ENCODE measurements at places on chromosomes 6 and 20. TPM values are rescaled to one million over a fixed set of nuclear protein-coding genes. Genes with fewer than 3 reads are reported as not detected.

ANGPT4 gene
- not detected for total RNA-seq

FGD2 gene
- total RNA-seq, result 0.48 TPM

PACSIN1 gene
- total RNA-seq, result 0.40 TPM

GRCh38 chr6:55901765-55902270, 26.4 kb upstream of the BMP5 start:
- H3K4me1 ChIP-seq, result no peaks in the 10 kb centered on the region
- no peak overlapping the region for H3K27ac ChIP-seq
- H3K27me3 ChIP-seq, result no peaks in the 10 kb centered on the region
- no peaks in the 10 kb centered on the region for H3K36me3 ChIP-seq

GRCh38 chr6:168650671-168651111, 209.7 kb downstream of the SMOC2 start:
- no peak for DNase-seq
- H3K4me1 ChIP-seq, result no peaks in the 10 kb centered on the region
- H3K27me3 ChIP-seq, result peaks cover 8% of the 10 kb centered on the region
- H3K4me3 ChIP-seq, result no peak overlapping the region
- H3K36me3 ChIP-seq, result no peaks in the 10 kb centered on the region

GRCh38 chr20:58571693-58572427, 56.7 kb upstream of the APCDD1L start:
- no peak overlapping the region for H3K27ac ChIP-seq
- no peak for DNase-seq

GRCh38 chr6:155030148-155030720, 35.1 kb downstream of the TIAM2 start:
- H3K27me3 ChIP-seq, result no peaks in the 10 kb centered on the region
- peaks cover 2% of the 10 kb centered on the region for H3K4me1 ChIP-seq

DNA sequence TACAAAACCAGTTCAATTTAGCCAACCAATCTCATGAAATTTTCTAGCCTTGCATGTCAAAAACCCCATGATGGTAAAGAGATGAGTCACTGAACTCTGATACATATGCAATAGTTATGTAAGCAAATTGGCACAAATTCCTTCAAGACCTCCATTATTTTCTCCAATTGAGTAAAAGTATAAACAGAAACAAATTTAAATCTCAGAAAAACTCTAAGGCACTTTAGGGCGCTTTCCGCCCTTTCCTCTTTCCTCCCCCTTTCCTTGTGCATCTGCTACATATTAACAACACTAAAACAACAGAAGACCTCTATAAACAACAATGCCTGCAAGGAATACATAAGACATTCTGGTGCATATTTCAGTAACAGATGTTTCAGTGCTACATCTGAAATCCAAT, 48.5 kb downstream of the KIF13A start:
- no peak overlapping the region for H3K27ac ChIP-seq
- H3K36me3 ChIP-seq, result no peaks in the 10 kb centered on the region
- H3K4me1 ChIP-seq, result no peaks in the 10 kb centered on the region
- no peak for DNase-seq
- no peak overlapping the region for H3K4me3 ChIP-seq

DNA sequence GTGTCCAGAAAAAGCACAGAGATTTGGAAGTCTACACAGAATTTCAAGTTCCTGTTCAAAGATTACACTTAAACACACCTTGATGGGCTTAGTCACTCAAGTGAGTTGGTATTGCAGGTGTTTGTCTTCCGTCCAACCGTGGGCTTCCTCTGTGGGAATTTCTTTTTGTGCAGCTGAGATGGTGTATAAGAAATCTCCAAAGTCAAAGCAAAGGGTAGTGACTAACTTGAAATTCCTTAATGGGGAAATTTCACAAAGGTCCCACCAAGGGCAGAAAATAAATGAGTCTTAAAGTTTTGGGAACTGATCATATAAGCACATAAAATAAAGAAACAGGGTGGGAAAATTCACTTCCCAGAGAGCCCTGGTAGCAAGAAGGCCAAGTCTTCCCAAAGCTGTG, 102.0 kb upstream of the TNFAIP3 start:
- no peaks in the 10 kb centered on the region for H3K36me3 ChIP-seq
- no peak overlapping the region for H3K4me3 ChIP-seq
- H3K4me1 ChIP-seq, result peaks cover 26% of the 10 kb centered on the region
- no peak for DNase-seq
- no peaks in the 10 kb centered on the region for H3K27me3 ChIP-seq

DNA sequence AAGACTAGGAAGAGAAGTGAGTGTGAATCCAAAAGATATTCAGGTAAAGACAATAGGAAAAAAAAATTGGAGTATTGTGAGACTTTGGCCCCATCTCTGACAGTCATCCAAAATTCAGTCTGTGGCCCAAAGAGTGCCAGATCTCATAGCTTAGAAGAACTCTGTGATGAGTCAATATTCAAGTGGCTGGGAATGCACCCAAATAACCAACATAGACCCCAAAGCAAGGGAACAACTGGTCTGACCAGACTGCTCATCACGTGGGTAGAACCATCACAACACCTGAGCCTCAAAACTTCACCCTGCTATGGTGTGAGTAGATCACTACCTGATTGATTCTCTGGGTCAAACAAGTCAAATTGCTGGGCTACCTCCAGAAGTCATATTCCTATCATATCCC, 51.1 kb upstream of the TRDN start:
- no peak for DNase-seq
- H3K36me3 ChIP-seq, result no peaks in the 10 kb centered on the region
- H3K27ac ChIP-seq, result no peak overlapping the region
- H3K4me3 ChIP-seq, result no peak overlapping the region
- H3K4me1 ChIP-seq, result no peaks in the 10 kb centered on the region

DNA sequence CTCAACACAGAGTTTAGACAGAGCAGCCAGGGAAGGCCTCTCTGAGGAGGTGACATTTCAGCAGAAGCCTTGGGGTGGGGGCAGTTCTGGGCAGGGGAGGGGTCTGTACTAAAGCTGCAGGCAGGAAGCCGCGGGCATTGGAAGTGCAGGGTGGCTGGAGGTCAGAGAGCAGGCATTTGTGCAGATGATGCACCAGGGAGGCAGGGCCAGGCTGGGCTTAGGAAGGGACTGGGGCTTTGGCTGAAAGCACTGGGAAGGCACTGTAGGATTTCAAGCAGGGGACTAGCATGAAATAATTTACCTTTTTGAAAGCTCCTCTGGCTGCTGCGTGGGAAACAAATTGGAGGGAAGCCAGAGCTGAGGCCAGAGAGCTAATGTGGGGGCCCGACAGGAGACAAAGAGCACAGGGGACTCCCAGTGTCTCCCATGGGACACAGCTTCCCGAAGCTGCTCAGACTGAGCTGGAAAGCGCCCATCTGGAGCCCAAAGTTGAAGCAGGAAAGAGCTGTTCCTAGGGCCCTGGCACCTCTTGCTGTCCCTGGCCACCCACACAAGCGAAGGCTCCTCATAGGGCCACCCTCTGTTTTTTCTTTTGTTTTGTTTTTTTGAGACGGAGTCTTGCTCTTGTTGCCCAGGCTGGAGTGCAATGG, 19.3 kb downstream of the ADA start:
- no peaks in the 10 kb centered on the region for H3K4me1 ChIP-seq
- H3K27me3 ChIP-seq, result no peaks in the 10 kb centered on the region
- peaks cover 13% of the 10 kb centered on the region for H3K36me3 ChIP-seq

DNA sequence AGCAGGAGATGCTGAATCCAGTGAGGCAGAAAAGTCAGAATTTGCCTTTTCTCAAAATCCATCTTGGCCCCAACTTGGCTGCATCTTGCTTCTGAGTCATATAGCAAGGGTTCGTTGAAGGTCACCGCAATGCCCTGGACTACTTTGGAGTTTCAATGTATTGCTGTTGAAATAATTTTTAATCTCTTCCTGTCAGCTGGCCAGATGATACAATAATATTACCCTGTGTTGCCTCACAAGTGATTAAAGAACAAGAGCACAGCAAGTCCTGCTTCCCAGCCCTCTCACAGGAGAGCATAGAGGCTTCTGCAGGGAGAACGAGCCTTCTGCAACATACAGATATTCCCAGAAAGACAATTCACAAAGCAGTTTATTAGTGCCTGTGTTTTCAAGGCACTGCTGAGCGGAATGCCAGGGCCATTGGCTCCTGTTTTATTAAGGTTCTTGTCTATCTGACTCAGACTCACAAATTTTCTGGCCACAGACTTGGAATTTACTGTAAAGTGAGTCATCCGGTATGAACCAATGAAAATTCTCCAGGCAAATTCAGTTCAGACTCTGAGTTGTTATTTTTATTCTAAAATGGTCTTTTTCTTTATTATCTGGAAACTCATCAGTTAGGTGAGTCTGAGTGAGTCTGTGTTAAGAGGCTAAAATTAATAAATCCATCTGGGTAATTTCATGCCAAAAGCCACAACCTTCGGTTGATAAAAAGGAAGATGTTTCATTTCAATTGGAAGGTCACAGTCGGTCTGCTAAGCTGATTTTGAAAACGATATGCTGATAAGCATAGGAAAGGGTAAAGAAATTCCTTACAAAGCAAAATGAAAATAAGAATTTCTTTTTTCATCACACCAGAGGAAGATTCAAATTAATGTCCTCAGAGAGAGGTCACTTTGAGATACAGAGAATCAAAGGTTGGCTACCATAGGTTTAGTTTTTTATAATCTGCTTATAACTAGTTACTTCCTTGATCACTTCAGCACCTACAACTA, 289.4 kb upstream of the STXBP5 start:
- peaks cover 11% of the 10 kb centered on the region for H3K4me1 ChIP-seq
- H3K27ac ChIP-seq, result no peak overlapping the region
- no peaks in the 10 kb centered on the region for H3K36me3 ChIP-seq
